ENCODE measurements at places on chromosomes 4 and X.

DNA sequence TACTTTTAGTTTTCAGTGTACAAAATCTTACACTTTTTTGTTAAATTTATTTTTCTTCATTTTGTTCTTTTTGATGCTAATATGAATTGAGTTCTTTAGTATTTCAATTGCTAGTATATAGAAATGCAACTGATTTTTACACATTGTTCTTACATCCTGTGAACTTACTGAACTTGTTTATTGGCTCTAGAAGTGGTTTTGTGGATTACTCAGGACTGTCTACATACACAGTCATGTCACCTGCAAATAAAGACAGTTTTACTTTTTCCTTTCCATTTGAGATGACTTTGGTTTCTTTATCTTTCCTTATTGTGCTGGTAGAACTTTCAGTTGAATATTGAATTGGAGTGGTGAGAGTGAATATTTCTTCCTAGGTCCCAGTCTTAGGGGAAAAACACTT, 40.8 kb upstream of the ANXA10 start:
- no peak for DNase-seq

GRCh38 chrX:9148615-9149399, 114.9 kb upstream of the FAM9B start:
- DNase-seq = no peak

- DNase-seq = no peak
Observed at GRCh38 chr4:16779028-16779675, 119.3 kb downstream of the LDB2 start.

- no peak for DNase-seq
Observed at GRCh38 chr4:3250438-3250955, 1.5 kb downstream of the MSANTD1 start.

DNA sequence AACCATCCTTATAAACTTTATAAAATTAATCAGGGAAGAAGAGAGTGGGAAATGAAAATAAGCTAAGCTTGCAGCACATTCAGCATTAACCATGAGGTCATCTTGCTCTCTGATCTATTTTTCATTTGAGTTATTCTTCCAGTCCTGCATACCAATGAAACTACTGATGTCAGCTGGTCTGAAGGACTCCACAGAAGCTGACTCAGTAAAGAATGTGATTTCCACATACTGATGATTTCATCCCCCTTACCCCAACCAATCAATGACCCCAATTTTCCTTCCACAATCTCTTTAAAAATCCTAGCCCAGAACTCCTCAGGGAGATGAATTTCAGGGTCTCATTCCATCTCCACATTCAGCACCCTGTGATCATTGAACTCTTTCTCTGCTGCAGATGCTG, 18.8 kb upstream of the DSPP start:
- DNase-seq = no peak

- DNase-seq = no peak
Observed at GRCh38 chr4:78778530-78778929, 2.4 kb downstream of the BMP2K start.

- no peak for DNase-seq
Observed at GRCh38 chr4:110088670-110089069, 109.7 kb downstream of the ELOVL6 start.

DNA sequence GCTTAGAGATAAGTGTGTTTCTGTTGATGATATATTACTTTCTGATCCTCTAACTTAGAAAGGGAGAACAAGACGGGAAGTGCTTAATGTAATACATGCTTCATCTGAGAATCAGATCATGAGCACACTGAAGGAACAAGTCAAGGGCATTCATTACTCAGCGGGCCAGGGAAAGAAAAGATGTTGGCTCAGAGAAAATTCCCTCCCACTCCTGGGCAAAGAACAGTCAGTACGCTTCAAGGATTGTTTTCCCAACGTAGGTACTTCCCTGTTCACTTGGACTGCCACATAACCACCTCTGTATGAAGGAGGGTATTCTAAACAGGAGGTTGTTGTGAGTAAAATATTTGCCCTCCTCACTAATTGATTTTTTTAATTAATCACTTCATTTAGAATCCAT, 374.5 kb upstream of the FMR1 start:
- no peak for DNase-seq

GRCh38 chrX:112681976-112682375, 2.2 kb upstream of the LHFPL1 start:
- DNase-seq = no peak

- DNase-seq = no peak
Observed at GRCh38 chrX:2609431-2610238, 81.5 kb upstream of the CD99 start.

DNA sequence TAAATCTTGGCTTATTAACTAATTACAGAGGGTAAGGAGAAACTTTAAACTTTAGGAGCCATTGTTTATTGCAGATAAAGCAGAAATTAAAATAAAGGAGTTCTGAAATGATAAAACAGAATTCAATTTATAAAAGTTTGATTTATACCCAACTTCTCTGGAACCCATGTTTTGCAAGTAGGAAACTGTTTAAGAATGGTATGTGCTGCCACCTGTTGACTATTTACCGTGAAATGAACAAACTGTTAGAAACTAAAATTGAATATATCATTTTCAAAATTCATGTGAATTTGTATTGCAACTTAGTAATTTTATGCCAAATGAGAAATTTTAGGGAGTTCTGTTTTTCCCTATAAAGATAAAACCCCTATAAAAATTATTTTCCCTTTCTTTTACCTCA, 11.0 kb upstream of the TBC1D8B start:
- DNase-seq = no peak

GRCh38 chr4:171342646-171343045, 470.6 kb upstream of the GALNTL6 start:
- no peak for DNase-seq

DNA sequence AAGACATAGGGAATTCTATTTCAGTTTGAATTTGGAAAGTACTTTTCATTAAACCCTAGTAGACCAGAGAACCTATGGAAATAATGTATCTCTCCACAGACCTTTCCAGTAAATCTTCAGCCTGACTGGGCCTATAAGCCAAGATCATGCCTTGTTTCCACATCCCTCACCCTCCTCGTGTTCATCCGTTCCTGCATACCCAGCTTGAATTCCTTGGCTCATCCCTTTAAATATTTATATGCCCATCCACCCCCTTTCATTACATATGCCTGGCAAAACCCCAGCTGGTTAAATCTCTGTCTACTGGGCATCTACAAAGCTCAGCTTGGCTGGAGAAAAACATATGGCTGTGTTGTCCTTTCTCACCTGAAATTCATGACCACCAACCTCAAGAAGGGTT, 32.4 kb downstream of the SLC2A9 start:
- no peak for DNase-seq

- no peak for DNase-seq
Observed at GRCh38 chrX:44344687-44345086, 1.2 kb upstream of the EFHC2 start.

- DNase-seq = no peak
Observed at GRCh38 chr4:105060628-105061027, 86.0 kb upstream of the TET2 start.

- no peak for DNase-seq
Observed at GRCh38 chr4:79872738-79873137, 200.3 kb downstream of the ANTXR2 start.

GRCh38 chr4:66465111-66465510, 794.8 kb upstream of the EPHA5 start:
- DNase-seq = no peak

GRCh38 chr4:42391355-42391664, 6.0 kb upstream of the SHISA3 start:
- DNase-seq = no peak

DNA sequence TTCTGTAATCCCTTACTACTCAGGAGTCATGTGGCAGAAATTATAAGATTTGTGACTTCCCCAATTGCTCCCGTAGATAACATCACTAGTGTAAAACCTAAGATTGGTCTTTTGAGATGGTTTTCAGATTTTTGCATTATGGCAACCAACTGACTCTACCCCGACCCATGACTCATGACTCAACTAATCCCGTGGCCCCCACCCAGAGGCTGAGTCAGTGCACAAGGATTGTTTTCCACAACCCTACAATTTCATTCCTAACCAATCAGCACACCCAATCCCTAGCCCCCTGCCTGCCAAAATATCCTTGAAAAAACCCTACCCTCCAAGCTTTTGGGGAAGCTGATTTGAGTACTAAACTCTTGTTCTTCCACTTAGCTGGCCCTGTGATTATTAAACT, 109.4 kb upstream of the FAM9C start:
- no peak for DNase-seq

GRCh38 chrX:71105628-71106027, 912 bp downstream of the CXorf65 start:
- DNase-seq = no peak

DNA sequence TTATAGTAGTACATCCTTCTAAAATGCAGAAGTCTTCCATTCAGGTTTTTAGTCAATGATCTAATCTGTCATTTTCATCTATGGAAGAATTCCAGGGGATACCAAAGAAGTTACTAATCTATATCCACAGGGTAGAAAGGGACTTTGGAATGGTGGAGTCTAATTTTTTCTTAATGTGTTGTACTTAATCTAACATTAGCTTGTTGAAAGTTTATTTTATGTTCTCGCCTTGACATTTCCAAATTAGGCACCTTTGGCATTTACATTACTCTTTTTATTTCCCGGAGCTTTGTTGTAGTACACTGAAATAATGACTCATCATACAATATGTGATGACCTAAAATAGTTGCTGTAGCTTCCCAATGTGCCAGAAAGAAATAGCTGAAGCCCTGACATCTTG, 91.5 kb downstream of the HTR2C start:
- DNase-seq = no peak

DNA sequence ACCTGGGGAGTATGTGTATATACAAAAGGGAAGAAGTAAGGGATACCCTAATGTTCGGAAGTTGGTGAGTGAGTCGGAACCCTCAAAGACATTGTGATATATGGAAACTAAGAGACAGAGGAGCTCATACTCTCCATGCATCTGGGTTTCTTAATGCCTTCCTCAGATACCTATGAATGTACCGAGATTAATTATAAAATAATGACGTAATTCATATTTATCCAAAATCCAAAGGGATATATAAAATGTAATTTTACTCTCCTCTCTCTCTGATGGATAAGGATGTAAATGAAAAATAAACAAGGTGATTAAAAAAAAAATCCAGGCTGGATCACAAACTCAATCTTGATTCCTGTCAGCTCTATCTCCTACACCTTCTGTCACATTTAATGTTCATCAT, 275.9 kb upstream of the FAM241A start:
- no peak for DNase-seq

GRCh38 chrX:133444196-133444595, 28.9 kb upstream of the GPC4 start:
- DNase-seq = no peak

DNA sequence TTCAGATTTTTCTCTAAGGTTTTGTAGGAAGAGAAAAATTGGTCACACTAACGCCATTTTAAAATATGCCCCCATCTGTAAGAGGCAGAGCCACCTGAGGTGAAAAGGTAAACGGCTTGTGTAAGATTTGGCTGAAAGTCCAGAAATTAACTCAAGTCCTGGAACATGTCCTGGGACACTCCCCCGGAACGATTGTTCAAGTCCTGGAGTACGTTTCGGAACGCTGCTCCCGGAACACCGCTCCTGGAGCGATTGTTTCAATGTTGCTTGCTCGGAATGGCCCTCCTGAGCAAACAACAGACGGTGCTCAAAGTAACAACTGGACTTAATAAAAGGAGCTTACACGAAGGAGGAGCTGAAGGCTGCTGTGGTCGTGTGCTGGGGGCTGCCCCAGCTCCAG, 796.5 kb upstream of the SLIT2 start:
- no peak for DNase-seq

- no peak for DNase-seq
Observed at GRCh38 chr4:1041147-1041935, 29.9 kb downstream of the FGFRL1 start.

DNA sequence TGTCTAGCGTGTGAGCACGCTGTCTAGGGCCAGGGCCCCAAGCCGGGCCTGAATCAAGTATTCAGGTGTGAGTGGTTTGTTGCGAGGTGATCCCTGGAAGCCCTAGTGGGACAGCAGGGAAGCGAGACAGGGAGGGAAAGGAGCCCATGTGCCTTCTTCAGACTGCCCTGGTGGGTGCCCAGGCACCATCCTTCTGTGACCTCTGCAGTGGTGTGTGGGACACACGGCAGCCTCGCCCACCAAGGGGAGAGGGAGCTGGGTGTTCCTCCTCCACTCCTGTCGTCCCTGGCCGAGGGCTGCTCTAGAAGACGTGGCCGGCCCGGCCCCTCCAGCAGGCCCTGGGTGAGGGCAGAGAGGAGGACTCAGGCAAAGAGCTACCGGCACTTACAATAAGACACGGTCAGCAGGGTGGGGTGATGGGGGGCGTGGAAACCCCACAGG, 47.4 kb downstream of the HTRA3 start:
- no peak for DNase-seq

DNA sequence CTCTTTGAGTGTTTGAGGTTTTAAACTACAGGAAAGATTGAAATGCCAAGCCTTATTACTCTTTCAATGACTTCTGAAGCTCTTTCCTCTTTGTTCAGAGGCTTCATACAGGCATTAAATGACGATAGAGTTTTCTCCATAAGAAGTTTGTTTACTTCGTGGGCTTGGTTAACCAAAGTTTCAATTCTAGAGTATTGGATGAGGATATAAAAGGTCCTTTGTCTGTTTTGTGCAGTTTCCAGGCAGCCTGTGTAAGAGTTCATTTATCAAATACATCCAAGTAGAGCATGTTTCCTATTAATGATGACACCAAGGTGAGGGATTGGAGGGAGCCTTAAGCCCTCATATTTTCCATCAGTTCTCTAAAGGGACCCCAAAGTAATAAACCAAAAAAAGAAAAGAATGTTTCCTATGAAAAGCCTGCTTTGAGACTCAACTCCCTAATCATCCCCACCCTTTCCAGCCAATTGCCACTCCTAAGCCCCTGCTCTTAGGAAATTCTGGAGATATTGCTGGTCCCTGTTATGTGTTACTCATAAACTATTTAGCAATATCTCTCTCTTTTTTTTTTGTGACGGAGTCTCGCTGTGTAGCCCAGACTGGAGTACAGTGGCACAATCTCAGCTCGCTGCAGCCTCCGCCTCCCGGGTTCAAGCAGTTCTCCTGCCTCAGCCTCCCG, 106.2 kb upstream of the IL13RA1 start:
- no peak for DNase-seq

- DNase-seq = no peak
Observed at GRCh38 chr4:120939693-120940092, 17.2 kb upstream of the PRDM5 start.

Measured in activated naive CD8-positive, alpha-beta T cell treated with anti-CD3 and anti-CD28 coated beads, Interleukin-2, amount 50 U/mL, for 16 hours (primary cell).